ENCODE measurements at places on chromosomes 12 and 14.

DNA sequence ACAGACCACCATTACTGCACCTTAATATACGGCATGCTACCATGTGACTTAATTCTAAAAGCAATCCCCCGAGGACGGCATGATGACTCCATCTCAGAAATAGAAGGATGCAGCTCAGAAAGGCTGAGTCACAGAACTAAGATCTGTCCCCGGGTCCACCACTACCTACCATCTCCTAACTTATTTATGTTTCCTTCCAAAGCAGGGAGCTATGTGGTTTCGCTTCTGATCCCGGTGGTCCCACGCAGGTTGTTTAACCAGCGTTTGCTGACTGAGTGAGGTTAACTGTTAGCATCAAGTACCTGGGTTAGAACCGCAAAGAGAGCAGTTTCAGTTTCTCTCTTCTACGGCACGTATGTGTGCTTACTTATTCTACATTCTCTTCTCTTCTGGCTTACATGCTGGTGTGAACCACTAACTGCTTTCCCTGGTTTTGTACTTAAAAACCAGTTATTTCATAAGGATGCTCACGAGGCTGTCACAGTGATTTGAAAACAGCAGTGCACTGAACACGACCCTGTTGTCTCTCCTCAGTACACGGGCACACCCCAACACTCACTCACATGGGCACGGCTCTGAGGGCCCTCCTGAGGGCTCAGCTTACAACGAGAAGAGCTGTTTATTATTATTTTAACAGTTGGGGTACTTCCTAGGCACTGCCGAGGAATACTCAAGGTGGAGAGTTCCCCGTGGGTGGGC is 66.7 kb downstream of the CCDC88C start:
- DNase-seq, result no peak

DNA sequence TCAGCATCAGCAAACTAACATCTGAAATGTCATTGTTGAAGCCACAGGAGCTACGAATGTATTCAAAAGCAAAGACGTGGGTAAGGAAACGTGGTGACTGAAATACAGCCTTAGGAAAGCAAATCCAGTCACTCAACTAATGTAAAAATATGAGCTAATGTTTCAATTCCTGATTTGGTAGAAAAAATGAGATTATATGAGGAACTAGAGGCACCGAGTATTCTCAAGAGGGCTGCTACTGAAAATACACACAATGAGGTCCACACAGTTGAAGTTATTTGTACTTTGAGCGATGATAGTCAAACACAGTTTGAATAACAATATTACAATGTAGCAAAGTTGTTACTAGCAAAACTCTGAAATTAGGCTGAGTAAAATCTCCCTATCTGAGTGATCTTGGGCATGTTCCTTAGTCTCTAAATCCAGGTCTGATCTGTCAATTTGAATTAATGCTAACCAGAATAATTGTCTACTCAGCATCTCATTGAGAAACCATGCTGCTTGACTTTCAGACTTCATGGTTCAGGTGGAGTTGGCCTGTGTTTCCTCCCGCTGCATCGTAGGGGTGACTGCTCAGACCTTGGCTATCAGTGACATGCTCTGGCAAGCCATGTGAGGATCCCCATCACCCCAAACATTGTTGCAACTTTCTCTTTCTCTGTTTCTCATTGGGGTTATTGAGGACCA is 467.1 kb upstream of the SOX5 start:
- DNase-seq, result no peak

DNA sequence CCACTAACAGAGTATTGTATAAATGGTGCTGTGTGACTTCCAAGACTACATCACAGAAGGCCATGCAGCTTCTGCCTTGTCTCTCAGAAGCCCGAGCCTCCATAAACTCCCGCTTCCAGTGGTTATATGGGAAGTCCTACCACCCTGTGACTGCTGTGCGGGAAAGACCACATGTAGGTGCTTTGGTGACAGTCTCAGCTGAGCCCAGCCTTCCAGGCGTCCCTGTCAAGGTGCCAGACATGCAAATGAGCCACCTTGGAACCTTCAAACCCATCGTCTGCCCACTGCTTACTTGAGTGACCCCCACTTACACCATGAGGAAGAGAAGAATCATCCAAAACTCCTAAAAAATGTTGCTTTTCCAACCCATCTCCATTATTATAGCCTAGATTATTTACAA is 123.0 kb downstream of the SLC38A1 start:
- no peak for DNase-seq

DNA sequence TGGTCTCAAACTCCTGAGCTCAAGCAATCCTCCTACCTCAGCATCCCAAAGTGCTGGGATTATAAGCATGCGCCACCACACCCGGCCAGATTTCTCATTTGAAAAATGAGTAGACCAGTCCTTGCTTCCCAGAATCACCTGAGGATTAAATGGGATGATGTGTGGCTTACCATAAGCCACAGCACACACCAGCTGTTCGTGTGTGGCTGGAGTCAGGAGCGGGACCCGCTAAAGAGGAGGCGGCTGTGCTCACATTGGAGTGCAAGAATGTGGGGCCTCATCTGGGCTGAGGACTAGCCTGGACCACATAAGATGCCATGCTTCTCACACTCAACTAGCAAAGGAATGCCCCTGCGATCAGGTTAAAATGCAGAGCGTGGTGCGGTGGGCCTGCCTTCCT is 6.7 kb upstream of the ALDH2 start:
- no peak for DNase-seq
